Stimulated activated CD4-positive, alpha-beta T cell treated with anti-CD3 and anti-CD28 coated beads, Interleukin-2, amount 100 ng/mL, for 48 hours (primary cell): ENCODE measurements at places on chromosomes 11 and 22.

DNA sequence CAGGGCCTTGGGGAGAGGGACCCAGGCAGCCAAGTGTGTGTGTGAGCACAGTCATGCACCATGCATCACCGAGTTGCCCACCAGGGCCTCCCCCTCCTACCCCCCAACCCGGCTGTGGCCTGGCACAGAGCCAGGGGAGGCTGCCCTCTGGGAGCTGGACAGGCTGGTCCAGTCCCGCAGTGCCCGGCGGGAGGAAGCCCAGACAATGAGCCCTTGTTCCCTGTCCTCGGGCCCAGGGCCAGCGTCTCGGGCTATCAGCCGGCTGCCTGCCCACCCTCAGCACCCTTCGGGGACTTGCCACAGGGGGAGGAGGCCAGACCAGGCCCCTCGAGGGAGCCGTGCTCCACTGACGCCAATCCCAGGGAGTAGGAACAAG lies 4.5 kb downstream of the LRRC75B start:
- no peak for DNase-seq

GRCh38 chr11:20541503-20541902 lies 57.9 kb upstream of the SLC6A5 start:
- no peak for DNase-seq

DNA sequence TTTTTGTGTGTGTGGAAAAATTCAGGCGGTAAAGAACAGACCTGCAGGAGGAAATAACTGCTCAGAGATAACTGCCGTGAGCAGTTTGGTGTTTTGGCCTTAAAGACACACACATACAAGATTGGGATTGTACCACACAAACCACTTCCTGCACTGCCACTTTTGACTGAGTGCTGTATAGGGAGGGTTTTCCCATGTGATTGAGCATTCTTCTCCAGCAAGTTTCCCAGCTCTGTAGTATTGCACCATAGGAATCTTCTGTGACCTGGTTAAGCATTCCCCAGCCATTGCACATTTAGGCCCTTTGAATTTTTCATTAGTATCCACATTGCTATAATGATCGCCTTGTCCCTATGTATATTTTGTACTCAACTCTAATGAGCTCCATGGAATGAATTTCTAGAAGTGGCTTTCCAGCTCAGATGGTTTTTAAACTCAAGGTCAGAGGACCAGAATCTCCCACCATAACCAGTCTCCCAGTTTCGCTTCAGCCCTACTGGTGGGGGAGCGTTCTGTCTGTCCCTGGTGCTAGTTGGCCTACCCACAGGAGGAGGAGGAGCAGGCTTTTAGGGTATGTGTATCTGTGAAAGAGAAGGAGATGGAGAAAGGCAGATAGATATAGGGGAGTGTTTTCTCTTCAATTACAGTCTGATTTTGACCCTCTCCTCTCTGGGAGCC lies 9.3 kb downstream of the CD82 start:
- no peak for DNase-seq

DNA sequence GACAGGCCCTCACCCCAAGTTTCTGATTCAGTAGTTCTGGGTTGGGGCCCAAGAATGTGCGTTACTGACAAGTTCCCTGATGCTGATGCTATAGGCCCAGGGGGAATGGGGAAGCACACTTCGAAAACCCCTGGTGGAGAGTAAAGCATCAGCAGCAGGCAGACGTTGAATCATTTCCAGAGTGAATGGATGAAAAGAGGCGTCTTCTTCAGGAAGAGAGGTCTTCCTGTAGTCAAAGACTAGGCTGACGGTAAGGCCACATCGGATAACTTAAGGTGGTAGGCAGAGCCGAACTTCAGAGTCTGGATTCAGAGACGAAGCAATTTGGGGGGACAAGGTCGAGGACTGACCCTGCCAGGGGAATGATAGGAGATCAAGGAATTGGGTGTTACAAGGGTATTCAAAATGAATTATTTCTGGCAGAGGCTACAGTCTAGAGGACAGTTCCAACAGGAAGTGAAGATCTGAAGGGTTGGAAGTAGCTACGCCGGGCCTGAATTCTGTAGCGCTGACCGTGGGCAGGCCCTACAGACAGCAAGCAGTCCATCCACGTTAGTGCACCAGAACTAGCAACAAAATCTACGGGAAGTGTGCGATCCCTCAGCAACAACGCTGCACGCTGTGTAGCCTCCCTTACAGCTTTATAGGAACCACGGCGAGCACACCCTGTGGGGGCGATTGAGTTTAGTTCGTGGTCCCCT lies 862 bp upstream of the CENATAC start:
- peak; percentile 30 for DNase-seq

- no peak for DNase-seq
Measured at GRCh38 chr11:8773916-8774539, 91.4 kb downstream of the RPL27A start.

DNA sequence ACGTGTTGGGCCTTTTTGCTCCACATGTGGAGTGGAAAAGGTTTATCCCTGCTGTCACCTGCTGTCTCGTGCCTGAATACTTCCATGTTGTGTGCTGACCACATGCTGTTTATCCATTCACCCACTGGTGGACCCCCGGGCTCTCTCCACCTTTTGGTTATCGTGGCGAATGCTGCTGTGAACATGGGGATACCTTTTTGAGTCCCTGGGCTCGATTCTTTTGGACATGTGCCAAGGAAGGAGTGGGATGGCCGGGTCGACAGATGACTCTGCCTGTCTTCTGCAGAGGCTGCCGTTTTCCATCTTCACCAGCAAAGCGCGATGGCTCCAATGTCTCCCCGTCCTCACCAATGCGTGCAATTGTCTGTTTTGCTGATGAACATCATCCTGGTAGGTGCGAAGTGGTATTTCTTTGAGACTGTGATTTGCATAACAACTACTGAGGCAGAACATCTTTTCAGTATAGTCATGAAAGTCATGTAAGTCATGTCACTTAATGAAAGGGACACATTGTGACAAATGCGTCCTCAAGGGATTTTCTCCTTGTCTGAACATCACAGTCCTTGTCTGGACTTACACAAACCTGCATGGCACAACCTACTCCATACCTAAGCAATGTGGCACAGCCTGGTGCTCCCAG lies 758.7 kb downstream of the BRD1 start:
- DNase-seq, result no peak
